Activated CD8-positive, alpha-beta T cell treated with anti-CD3 and anti-CD28 coated beads for 36 hours (primary cell): ENCODE measurements at places on chromosomes 13 and 19.

DNA sequence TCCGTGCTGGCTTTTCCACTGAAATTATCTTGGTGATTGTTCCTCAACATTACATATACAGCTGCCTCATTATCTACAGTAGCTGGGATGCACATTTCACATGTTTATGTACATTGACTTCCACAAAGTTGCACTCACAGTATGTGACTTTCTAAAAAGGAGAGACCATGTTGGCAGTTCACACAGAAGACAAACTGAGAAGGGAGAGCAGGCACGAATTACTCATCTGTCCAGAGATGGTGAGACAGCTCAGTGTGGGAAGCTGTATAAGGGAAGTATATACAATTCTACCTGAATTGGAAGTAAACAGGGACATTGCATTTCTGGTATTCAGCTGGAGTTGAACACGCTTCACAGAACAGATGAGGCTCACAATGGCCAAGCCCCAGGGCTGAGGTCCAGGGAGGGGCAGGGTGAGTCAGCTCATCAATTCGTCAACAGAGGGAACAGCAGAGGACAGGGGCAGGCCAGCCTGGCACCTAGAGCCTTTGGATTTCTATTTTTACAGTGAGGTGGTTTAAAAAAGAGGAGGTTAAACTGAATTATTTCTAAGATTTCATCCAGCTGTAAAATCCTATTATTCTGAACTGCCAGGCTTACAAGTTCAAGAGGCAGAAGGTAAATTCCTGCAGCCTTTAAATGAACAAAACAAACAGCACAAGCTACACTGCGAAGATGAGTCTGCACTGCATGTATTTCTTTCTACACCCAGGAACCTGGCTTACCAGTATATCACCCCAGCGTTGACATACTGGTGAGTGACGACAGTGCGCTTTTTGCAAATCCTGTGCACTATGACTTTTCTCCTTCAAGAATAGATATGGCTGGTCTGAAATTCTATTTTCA, 9.8 kb downstream of the PARP4 start:
- peaks cover 26% of the 10 kb centered on the region for H3K4me1 ChIP-seq
- peak overlapping the region; percentile 21 for H3K27ac ChIP-seq
- H3K36me3 ChIP-seq, result peaks cover 26% of the 10 kb centered on the region
- no peak for DNase-seq
- no peak overlapping the region for H3K4me3 ChIP-seq

GRCh38 chr13:34031610-34032009, 213.7 kb downstream of the RFC3 start:
- no peak overlapping the region for H3K27ac ChIP-seq
- H3K4me1 ChIP-seq, result no peaks in the 10 kb centered on the region
- H3K36me3 ChIP-seq, result no peaks in the 10 kb centered on the region
- no peak for DNase-seq
- no peaks in the 10 kb centered on the region for H3K27me3 ChIP-seq
- no peak overlapping the region for H3K4me3 ChIP-seq

DNA sequence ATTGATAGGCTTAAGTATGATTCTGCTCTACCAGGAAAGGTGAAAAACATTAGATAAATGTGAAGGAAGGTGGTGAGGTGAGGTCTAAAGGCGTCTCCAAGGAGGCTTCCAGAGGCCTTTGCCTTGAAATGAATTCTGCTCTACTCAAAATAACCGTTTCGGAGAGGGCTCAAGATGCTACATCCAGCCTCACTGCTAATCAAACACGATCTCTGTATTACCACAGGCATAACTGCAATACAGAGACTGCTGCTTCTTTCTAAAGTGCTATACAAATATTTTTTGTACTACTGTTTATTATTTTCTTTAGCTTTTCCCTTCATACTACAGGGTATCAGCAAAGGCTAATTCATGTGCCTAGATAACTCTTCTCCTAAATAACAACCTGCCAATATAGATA, 16.8 kb downstream of the MBNL2 start:
- H3K4me3 ChIP-seq, result no peak overlapping the region
- H3K27ac ChIP-seq, result no peak overlapping the region
- peaks cover 58% of the 10 kb centered on the region for H3K4me1 ChIP-seq
- DNase-seq, result no peak
- no peaks in the 10 kb centered on the region for H3K27me3 ChIP-seq
- peaks cover 9% of the 10 kb centered on the region for H3K36me3 ChIP-seq

DNA sequence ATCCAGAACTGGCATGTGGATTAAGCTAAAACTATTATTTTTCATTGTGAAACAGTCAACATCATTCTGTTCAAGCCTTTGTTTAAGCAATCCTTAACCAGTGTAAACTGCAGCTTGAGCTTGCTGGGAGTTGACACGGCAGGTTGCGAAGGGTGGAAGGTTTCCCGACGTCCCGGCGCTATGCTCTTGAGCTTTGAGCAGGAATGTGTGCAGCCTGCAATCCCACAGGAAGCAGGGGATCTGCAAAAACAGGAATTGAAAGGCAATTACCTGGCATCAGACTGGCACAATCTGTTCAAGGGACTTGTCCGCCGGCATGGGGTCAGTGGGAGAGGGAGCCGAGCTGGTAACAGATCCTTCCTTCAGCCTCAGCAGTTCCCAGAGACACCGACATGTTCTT, 586.7 kb upstream of the SGCG start:
- no peaks in the 10 kb centered on the region for H3K36me3 ChIP-seq
- H3K27ac ChIP-seq, result no peak overlapping the region
- no peak for DNase-seq

GRCh38 chr19:33778089-33778791, 18.4 kb upstream of the KCTD15 start:
- H3K36me3 ChIP-seq, result no peaks in the 10 kb centered on the region
- H3K4me3 ChIP-seq, result no peak overlapping the region
- H3K27ac ChIP-seq, result no peak overlapping the region
- H3K27me3 ChIP-seq, result peaks cover 29% of the 10 kb centered on the region
- DNase-seq, result peak; percentile 86

DNA sequence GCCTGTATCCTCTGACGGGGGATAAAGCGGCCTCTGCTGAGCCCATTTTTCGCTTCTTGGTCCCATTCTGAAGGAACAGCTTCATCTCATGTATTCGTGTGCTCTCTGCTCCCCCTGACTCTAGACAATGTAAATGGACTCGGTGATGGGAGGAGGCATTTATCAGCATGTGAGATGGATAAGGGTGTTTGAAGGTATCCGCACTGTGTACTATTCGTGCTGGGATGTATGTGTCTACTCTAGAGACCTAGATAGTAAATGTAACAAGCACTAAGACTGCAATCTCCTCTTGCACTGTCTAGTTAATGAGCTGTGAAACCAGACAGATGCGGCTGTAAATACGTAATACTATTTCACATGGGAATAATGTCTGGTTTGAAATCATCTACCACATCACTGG, 134.6 kb upstream of the ARGLU1 start:
- H3K4me3 ChIP-seq, result no peak overlapping the region
- H3K4me1 ChIP-seq, result no peaks in the 10 kb centered on the region
- no peaks in the 10 kb centered on the region for H3K27me3 ChIP-seq
- no peak overlapping the region for H3K27ac ChIP-seq
- no peaks in the 10 kb centered on the region for H3K36me3 ChIP-seq

DNA sequence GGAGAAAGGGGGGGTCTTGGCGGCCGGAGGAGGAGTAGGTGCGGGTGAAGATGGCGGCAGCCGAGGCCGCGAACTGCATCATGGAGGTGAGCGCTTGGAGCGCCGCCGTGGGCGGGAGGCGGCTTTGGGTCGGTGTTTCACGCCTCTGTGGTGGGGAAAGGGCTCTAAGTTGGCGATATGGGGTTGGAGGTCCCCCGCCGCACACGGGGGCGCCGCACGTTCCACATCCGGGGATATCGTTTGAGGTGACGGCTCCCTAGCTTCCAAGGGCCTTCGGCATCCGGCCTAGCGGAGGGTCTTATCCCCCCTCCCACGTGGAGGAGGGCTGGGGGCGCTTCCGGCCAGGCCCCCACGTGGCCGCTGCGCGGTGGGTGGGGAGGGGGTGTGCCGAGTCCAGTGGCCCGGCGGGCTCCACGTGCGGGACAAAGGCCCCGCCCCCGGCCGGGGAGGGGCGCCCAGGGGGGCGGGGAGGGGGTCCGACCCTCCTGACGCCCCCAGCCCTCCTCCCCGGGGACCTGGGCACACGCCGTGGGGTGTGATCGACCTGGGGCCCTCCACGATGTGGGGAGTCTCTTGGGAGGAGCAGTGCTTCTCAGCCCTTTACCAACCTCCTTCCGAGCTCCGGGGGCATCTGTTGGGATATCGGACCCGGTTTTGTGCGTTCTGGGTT, at the start of gene PRMT1:
PRMT1 (plus strand) TSS at position 41 of the 670 bp plus-strand sequence; CDS start at position 51, 10 bp downstream.
- no peak for DNase-seq
- peaks cover 23% of the 10 kb centered on the region for H3K36me3 ChIP-seq
- peak within 1 kb of the TSS; percentile 98 for H3K4me3 ChIP-seq
- H3K27me3 ChIP-seq, result no peaks in the 10 kb centered on the region
- H3K27ac ChIP-seq, result peak within 1 kb of the TSS; percentile 98

DNA sequence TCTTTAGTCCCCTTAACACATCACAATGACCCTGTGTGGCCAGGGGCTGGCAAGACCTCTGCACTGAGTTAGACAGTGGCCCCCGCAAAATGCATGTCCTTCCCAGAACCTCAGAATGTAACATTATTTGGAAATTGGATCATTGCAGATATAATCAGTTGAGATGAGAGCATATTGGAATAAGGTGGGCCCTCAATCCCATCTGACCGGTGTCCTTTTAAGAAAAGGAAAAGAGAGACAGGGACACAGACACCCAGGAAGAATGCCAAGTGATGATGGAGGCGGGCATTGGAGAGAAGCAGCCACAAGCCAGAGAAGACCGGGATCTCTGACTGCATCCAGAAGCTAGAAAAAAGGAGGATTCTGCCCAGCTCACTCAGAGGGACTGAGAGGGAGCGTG, 1.8 kb downstream of the FAM187B start:
- H3K27me3 ChIP-seq, result no peaks in the 10 kb centered on the region
- no peaks in the 10 kb centered on the region for H3K36me3 ChIP-seq
- no peak overlapping the region for H3K4me3 ChIP-seq
- DNase-seq, result no peak

- H3K4me1 ChIP-seq, result peaks cover 2% of the 10 kb centered on the region
- H3K36me3 ChIP-seq, result peaks cover 9% of the 10 kb centered on the region
- H3K27ac ChIP-seq, result no peak overlapping the region
- DNase-seq, result no peak
- no peaks in the 10 kb centered on the region for H3K27me3 ChIP-seq
- H3K4me3 ChIP-seq, result no peak overlapping the region
Observed at GRCh38 chr19:13825489-13826441, 30.5 kb downstream of the ZSWIM4 start.

GRCh38 chr13:38824342-38824741, 137.5 kb downstream of the FREM2 start:
- H3K4me3 ChIP-seq, result no peak overlapping the region
- DNase-seq, result peak; percentile 14
- H3K4me1 ChIP-seq, result no peaks in the 10 kb centered on the region
- no peaks in the 10 kb centered on the region for H3K27me3 ChIP-seq

DNA sequence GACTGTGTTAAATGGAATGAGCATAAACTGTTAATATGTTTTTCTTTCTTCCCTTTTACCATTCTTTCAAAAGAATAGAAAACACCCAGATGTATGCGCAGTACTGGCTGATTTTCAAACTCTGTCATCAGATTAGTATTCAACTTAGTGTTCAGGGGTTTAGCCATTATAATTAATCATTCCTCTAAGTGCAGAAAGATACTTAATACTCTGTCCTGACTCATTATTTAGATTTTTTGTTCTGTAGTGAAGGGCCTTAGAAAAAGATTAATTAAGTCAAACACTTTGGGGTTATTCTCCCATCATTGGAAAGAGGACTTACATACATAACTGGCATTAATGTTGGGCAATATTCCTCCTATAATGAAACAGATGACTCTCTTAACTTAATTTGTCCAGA, 1316.7 kb upstream of the SLC10A2 start:
- DNase-seq, result no peak
- no peak overlapping the region for H3K27ac ChIP-seq
- H3K36me3 ChIP-seq, result no peaks in the 10 kb centered on the region
- H3K4me3 ChIP-seq, result no peak overlapping the region

GRCh38 chr13:77902319-77902963, 16.2 kb downstream of the EDNRB start:
- H3K4me3 ChIP-seq, result no peak overlapping the region
- H3K27me3 ChIP-seq, result no peaks in the 10 kb centered on the region
- H3K4me1 ChIP-seq, result no peaks in the 10 kb centered on the region
- DNase-seq, result no peak
- no peak overlapping the region for H3K27ac ChIP-seq

DNA sequence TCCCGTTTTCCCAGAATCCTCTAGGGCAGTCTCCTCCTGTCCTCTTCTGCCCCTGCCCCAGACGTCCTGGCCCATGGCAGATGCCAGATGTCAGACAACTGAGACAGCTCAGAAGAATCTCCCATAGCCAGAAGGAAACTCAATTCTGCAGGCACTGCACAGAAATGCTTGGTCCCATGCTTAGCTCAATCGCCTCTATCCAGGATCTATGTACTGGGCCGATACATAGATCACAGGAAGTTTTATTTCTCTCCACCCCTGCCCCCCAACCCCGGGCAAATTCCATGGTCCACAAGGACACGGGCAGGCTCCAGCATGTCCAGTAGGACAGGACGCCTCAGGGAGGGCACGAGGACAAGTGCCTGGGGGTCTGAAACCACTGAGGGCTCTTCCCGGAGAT, 4.8 kb downstream of the MBD3 start:
- no peak overlapping the region for H3K4me3 ChIP-seq
- H3K27ac ChIP-seq, result peak overlapping the region; percentile 9
- peaks cover 23% of the 10 kb centered on the region for H3K4me1 ChIP-seq
- H3K36me3 ChIP-seq, result peaks cover 37% of the 10 kb centered on the region
- DNase-seq, result no peak

- H3K27ac ChIP-seq, result no peak overlapping the region
- no peaks in the 10 kb centered on the region for H3K4me1 ChIP-seq
- peaks cover 2% of the 10 kb centered on the region for H3K27me3 ChIP-seq
- H3K4me3 ChIP-seq, result no peak overlapping the region
- no peaks in the 10 kb centered on the region for H3K36me3 ChIP-seq
- DNase-seq, result no peak
Observed at GRCh38 chr13:109483284-109483683, 303.1 kb downstream of the IRS2 start.

GRCh38 chr19:35332817-35333216, 3.8 kb downstream of the CD22 start:
- H3K4me3 ChIP-seq, result peak overlapping the region; percentile 17
- peaks cover 18% of the 10 kb centered on the region for H3K4me1 ChIP-seq
- H3K36me3 ChIP-seq, result no peaks in the 10 kb centered on the region
- peak; percentile 76 for DNase-seq
- H3K27me3 ChIP-seq, result peaks cover 13% of the 10 kb centered on the region

GRCh38 chr13:98328511-98328910, 151.4 kb upstream of the RNF113B start:
- no peaks in the 10 kb centered on the region for H3K36me3 ChIP-seq
- H3K27me3 ChIP-seq, result peaks cover 2% of the 10 kb centered on the region
- no peak overlapping the region for H3K27ac ChIP-seq

- H3K27me3 ChIP-seq, result no peaks in the 10 kb centered on the region
- H3K4me1 ChIP-seq, result peaks cover 11% of the 10 kb centered on the region
- no peak for DNase-seq
Observed at GRCh38 chr13:97986835-97987234, 33.4 kb downstream of the IPO5 start.

DNA sequence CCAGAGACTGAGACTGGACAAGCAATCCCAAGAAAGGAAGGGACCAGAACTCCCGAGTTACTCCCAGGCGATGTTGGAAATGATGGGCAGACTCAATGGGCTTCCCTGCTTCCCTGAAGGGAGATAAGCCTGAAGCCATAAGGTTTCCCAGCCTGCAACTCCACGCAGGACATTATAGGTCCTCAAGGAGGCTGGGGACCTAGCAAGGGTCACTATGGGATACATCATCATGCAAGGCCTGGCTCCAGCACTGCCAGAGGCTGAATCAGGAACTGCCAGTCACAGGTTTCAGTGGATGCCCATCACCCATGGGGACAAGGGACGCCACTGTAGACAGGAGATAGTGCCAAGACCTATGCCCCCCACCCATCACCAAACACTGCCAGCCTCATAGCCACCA, 338.7 kb downstream of the IRS2 start:
- H3K4me1 ChIP-seq, result no peaks in the 10 kb centered on the region
- H3K27me3 ChIP-seq, result peaks cover 5% of the 10 kb centered on the region
- H3K36me3 ChIP-seq, result no peaks in the 10 kb centered on the region
- no peak overlapping the region for H3K4me3 ChIP-seq
